ENCODE measurements at places on chromosomes 3 and 15. TPM values are rescaled to one million over a fixed set of nuclear protein-coding genes. Genes with fewer than 3 reads are reported as not detected.

Gene KBTBD13
- not detected for total RNA-seq

Gene C3orf85
- total RNA-seq: not detected

Gene RFTN1
- 4.0 TPM for total RNA-seq

Gene TEX9
- 5.0 TPM for total RNA-seq

Gene ADAMTS7
- total RNA-seq: 6.1 TPM

Gene EFCC1
- total RNA-seq: 0.03 TPM

Gene ANKUB1
- total RNA-seq: 0.06 TPM

Gene GPR27
- total RNA-seq: 3.1 TPM

Gene SKOR1
- total RNA-seq: 0.05 TPM

Gene SSUH2
- total RNA-seq: 1.2 TPM

Gene AHSG
- not detected for total RNA-seq

Gene CPLX3
- 0.05 TPM for total RNA-seq

Gene CISH
- total RNA-seq: 0.51 TPM

Gene TRIM42
- total RNA-seq: not detected

Gene ATP8B4
- total RNA-seq: 0.69 TPM

Gene TRIM71
- total RNA-seq: not detected

Gene FILIP1L
- total RNA-seq: 0.03 TPM

Gene FSD2
- total RNA-seq: not detected

Gene RBP2
- total RNA-seq: not detected

Gene DCLK3
- 0.01 TPM for total RNA-seq

Gene LMAN1L
- not detected for total RNA-seq

Measured in A549 treated with CORT108297 at 1 μM for 4 hours (cell line).